ENCODE measurements at places on chromosomes 3 and 15.

DNA sequence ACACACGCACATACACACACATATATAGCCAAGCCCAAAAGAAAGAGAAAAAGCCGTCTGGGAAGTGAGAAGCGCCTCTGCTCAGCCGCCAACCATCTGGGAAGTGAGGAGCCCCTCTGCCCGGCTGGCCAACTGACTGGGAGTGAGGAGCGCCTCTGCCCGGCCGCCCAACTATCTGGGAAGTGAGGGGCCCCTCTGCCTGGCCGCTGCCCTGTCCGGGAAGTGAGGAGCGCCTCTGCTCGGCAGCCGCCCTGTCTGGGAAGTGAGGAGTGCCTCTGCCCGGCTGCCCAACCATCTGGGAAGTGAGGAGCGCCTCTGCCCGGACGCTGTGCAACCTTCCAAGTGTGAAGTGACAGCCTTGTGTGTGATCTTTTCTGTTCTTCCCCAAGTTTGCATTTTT, 49.2 kb downstream of the FHIT start:
- DNase-seq, result no peak

- no peak for DNase-seq
These were observed 790 bp downstream of the LAMP3 start for GRCh38 chr3:183161552-183162336.

GRCh38 chr3:127445581-127446343, 144.8 kb downstream of the TPRA1 start:
- DNase-seq, result no peak

DNA sequence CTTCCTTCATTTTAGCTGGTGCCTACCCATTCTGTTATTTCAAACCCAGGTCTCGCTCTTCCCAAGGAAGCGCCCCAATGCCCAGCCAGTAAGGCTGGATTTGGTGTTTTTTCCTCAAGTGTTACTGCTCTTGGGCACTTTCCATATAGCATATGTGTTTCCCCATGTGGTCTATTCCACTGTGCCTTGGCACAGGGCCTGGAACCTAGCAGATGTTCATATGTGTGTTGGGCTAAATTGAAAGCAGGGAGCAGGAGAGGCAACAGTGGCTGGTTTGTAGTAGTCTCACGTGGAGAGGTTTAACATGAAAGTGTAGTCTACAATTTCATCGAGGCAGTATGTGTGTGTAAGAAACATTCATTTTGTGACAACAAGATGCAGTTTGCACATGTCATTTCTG, 48.2 kb upstream of the TEX264 start:
- no peak for DNase-seq

- no peak for DNase-seq
These were observed 12.0 kb downstream of the DISP2 start for GRCh38 chr15:40369971-40370370.

- DNase-seq, result no peak
These were observed 11.2 kb downstream of the SH3GL3 start for GRCh38 chr15:83458381-83458780.

GRCh38 chr3:49415931-49416601, 3.8 kb downstream of the TCTA start:
- DNase-seq, result no peak

- DNase-seq, result no peak
These were observed 26.5 kb downstream of the CCDC33 start for GRCh38 chr15:74262625-74263024.

DNA sequence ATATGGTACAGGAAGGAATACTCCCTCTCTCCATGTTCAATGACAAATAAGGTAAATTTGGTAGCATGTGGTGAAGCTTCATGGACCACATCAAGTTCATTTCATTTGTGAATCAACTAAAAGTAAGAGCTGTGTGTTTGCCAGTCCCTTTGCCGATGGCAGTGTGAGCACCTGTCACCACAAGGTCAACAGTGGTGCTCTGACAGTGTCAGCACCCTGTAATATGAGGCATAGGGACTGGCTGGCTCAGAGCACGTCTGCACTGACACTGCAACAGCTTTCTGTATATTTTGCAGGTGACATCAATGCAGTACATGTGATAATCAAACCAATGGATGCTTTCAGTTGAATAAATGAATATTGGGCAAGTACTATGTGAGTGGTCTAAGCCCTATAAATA, 852.4 kb downstream of the TUSC7 start:
- no peak for DNase-seq

- no peak for DNase-seq
These were observed 1154.3 kb downstream of the ROBO1 start for GRCh38 chr3:78613421-78613879.

GRCh38 chr3:123884203-123884831, at the start of gene MYLK:
Gene MYLK, minus strand, starts transcription at chr3:123884332. Its CDS starts 90,491 bp downstream, at chr3:123793841.
- no peak for DNase-seq

- no peak for DNase-seq
These were observed 125.4 kb downstream of the FAM43A start for GRCh38 chr3:194811118-194811517.

DNA sequence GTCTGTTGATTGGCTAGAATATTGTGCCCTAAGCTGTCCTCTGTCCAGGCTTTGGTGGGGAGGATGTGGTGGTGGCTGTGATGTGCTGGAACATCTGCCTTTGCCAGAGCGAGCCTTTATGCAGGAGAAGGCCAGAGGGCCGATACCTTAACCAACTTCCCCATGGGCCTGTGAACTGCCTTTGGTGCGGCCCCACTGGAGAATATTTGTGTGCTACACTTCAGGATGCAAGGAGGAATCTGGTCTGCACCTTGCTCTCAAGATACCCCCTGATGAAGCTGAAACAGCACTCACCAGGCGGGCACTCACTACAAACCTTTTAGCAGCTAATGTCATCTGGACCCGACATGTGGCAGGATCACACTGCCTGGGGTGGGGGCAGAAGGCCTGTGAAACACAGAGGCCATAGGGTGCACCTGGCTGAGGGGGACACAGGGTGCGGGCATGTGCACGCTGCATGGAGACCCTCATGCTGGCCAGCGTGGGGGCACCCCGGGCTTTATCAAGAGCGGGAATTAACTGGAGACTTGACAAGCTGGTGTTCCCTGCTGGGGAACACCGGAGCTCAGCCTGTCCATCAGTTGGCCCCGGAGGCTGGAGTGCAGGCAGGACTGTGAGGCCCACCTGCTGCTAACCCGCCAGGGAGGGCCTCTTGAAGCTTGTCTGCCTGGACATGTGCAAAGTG, 16.4 kb downstream of the PRR23E start:
- no peak for DNase-seq

- DNase-seq, result no peak
These were observed 277.1 kb downstream of the XXYLT1 start for GRCh38 chr3:194993896-194994295.

- no peak for DNase-seq
These were observed 41.1 kb downstream of the LYZL4 start for GRCh38 chr3:42369304-42369703.

DNA sequence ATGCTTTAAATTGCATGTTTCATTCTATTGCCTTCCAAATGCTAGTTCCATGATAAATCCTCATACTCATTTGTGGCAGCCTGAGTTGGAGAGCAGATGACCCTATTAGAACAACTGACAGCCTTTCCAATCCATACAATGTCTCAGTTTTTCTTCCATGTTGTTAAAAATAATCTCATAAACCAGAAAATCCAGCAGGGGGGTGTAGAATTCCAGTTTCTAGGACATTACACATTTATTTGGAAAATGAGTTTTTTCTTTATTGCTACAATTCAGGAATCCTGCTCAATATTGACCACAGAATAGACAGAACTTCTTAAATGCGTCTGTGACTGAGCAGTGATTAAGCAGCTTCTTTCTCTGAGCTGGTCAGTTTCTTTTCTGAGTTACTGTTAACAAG, 174.2 kb upstream of the ATP10A start:
- DNase-seq, result no peak

DNA sequence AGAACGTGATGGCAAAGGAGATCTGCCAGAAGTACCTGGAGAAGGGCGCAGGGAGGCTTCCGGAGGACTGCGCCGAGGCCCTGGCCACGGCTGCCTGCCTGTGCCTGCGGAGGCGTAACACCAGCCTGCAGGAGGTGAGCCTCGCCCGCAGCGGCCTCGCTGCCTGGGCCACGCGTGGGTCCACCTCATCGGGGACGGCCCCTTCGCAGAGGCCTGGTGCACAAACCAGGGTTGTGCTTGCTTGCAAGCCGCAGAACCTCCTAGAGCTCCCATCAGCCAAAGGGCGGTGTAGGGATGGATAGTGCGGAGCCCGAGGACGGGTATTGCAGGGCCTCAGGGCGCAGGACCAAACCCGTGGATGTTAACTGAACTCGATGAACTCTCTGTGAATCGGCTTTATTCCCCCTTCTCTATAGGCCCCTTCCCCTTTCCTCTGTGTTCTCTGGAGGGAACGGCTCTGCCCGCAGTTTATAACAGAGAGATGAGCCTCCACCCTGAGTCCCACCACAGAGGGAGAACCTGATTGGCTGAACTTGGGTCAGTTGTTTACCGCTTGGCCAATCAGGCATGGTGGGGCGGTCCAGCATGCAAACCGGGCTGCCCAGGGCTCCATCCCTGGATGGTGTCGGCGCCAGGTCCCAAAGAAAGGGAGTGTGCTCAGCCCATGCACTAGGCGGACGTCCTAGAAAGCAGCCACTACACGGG, 13.6 kb upstream of the TATDN2 start:
- DNase-seq, result no peak

- DNase-seq, result no peak
These were observed 147.4 kb upstream of the UMPS start for GRCh38 chr3:124582621-124583395.

DNA sequence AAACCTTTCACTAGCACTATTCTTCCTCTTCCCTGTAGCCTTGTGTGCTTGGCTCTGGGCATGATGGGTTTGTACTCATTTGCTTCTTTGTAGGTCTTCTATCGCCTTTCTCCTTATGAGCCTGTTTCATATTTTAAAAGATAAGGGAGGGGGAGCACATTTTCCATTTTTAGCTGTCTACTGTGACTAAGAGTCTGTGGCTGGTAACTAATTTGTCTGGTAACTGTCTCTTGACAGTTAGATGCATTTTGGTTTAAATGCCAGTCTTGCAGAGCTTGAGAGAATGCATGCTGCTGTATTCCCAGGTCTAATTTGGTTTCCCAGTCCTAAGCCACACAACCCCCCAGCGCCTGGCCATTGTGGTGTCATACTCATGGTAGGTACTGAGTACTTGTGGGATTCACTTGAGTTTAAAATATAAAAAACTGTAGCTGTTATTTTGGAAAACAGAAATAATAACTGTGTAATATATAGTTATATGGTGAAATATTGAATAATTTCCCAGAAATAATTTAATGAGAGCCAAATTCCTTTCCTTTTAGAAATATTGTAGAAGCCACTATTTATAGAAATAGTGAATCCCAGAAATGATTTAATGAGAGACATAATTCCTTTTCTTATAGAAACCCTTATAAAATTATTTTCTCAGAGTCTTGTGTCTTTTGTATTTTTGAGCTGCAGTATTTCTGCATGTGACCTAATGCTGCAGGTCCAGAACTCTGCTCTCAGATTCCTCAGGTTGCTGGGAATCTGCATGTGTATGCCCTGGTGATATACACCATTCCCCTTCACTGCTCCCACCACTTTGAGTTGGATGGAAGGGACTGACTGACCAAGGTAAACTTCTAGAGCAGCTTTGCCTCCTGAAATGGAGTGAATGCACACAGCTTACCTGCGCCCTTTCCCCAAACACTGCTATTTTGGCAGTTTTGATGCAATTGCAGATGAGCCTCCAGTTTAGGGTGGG, 13.9 kb upstream of the GPR171 start:
- no peak for DNase-seq

DNA sequence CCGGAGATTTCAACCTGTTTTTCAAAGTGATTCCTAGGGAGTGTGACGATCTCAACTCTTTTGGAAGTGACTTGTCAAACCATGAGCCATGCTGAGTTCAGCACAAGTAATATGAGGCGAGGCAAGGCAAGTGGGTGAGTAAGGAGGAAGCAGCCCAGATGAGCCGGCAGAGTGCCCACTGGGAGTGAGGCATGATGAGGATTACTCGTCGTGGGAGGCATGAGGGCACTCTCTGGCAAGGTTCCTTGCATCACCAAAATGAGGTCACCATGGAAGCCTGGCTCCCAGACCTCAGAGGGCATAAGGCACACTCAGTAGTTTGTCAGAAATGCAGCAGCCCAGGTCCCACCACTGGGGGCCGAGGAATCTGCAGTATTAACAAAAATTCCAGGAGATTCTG, 636.1 kb downstream of the MAGI1 start:
- no peak for DNase-seq

DNA sequence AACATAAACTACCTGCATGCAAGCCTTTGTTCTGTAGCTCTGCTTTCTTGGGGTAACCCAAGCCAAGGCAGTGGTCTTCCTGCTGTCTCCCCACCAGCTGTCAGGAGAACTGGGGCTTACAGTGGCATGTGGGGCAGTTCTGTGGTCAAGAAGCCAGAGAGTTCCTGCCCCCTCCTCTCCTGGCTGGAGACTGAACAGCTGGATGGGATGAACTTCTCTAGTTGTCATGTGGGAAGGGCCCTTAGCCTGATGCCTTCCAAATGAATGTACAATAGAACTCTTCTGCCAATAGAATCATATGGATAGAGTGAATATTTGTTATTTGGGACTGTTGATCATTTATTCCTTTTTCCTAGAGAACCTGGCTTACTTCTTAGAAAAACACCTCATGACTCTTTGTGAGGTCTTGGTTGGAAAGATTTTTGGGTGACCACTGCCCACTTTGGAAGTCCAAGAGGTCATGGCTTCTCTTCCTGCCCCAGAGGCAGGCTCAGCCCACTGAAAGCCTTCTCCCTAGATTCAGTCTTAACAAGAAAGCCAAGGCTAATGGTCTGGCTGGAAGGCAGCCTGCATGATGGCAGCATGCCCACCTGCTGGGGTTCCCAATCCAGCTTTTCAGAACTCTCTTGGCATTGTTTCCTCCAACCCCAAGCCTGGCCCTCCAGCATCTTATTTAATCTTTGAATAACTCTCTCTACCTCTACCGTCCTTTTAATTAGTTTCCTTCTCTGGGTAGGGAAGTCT, 462.9 kb upstream of the PROK2 start:
- no peak for DNase-seq

GRCh38 chr3:186248850-186249249, 113.2 kb downstream of the DGKG start:
- no peak for DNase-seq

GRCh38 chr15:70049701-70050301, 47.9 kb downstream of the TLE3 start:
- no peak for DNase-seq

- no peak for DNase-seq
These were observed 31.5 kb upstream of the SLC6A6 start for GRCh38 chr3:14370720-14371572.

DNA sequence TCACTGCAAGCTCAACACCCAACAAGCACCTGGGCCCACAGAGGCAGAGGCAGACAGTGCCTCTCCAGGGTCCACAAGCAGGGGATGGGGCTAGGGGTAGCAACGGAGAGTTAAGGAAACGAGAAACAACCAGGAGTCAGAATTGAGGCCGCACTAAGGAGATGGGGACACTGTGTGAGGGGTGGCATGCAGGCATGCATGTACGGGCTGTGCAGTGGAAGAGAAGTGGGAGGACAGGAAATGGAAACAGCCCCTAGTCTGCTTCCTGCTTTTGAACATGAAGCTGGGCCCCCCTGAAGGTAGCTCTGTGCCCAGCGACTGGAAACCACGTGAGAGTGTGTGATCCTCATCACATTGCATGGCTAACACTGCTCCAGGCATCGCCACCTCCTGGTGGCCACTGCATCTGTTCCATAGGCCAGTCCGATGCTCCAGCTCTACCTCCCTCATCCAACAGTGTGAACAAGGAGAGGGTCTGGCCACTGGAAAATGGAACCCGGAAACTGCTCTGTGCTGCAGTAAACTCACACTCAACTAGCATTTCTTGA, 44.0 kb downstream of the XXYLT1 start:
- DNase-seq, result no peak

Data from cortex of kidney (tissue), 1 donor.